ENCODE measurements at places on chromosomes 3 and 15. TPM values are rescaled to one million over a fixed set of nuclear protein-coding genes. Genes with fewer than 3 reads are reported as not detected.

The ACP3 gene
- 7.0 TPM for total RNA-seq

The ABTB1 gene
- total RNA-seq = 5.8 TPM

The OR4F15 gene
- total RNA-seq = not detected

The ACVR2B gene
- total RNA-seq = 1.9 TPM

The ANKUB1 gene
- total RNA-seq = 0.26 TPM

The CD276 gene
- total RNA-seq = 14.5 TPM

The SH3GL3 gene
- 1.1 TPM for total RNA-seq

The MRPS25 gene
- 19.3 TPM for total RNA-seq

The NCBP2 gene
- 78.7 TPM for total RNA-seq

The UCN2 gene
- 12.9 TPM for total RNA-seq

The ITPR1 gene
- total RNA-seq = 16.3 TPM

The TIMP4 gene
- 2.6 TPM for total RNA-seq

The INSYN1 gene
- total RNA-seq = under 0.01 TPM

The COL8A1 gene
- 2.7 TPM for total RNA-seq

Measured in bronchial epithelial cell (primary cell).